ENCODE measurements at places on chromosomes 2 and 18.

GRCh38 chr2:129024796-129025195 is 706.1 kb upstream of the HS6ST1 start:
- no peak for DNase-seq

GRCh38 chr18:23568281-23569138 is 17.8 kb downstream of the NPC1 start:
- DNase-seq = no peak

GRCh38 chr2:46735108-46735691 is 180.4 kb downstream of the MCFD2 start:
- DNase-seq = no peak

DNA sequence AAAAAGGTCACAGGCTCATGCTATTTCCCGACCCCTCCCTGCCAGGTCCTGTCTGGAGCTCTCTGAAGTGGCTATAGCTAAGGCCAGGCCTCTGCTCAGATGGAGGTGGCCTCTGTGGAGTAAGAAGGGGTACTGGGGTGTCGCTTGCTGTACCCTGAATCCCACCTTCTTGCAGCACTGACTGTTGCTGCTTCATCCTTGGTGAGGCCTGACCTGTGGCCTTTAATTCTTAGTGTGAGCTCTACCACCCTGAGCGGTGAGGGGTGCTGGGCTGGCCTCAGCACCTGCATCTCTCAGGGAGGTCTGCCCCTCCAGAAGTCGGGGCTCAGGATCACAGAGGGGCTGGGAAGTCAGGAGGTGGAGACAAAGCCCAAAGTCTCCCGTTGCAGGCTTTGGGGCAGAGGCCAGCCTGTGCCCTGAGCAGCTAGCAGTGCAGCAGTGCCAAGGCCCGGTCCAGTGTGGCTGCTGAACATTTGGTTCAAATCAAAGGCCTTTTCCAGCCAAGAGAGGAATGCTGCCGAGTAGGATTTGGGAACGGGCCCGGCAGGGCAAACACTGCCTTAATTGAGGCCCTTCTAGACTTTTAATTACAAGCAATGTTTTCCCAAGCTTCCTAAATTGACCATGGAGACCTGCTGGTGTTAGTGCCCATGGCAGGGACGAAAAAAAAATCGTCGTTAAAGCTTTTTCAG is 133.5 kb upstream of the HAAO start:
- DNase-seq = no peak

DNA sequence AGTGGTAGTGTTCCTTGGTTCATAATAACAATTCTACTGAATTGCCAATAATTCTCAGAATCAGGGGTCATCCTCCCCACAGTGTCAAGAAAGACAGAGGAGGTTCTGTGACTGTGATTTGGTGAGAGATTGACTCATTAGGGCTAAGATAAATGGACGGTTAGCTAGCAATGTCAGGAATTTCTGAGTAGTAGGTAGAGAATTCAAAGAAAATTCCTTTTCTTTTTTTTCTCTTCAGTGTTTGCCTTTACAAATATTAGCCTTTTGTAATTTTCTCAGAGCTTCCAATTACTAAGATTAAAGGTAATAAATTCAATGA is 16.8 kb upstream of the CRIM1 start:
- no peak for DNase-seq

- DNase-seq = no peak
Observed at GRCh38 chr2:119474371-119475224, 42.9 kb downstream of the TMEM37 start.

- DNase-seq = no peak
Observed at GRCh38 chr18:14916181-14916580, 168.2 kb downstream of the ANKRD30B start.

DNA sequence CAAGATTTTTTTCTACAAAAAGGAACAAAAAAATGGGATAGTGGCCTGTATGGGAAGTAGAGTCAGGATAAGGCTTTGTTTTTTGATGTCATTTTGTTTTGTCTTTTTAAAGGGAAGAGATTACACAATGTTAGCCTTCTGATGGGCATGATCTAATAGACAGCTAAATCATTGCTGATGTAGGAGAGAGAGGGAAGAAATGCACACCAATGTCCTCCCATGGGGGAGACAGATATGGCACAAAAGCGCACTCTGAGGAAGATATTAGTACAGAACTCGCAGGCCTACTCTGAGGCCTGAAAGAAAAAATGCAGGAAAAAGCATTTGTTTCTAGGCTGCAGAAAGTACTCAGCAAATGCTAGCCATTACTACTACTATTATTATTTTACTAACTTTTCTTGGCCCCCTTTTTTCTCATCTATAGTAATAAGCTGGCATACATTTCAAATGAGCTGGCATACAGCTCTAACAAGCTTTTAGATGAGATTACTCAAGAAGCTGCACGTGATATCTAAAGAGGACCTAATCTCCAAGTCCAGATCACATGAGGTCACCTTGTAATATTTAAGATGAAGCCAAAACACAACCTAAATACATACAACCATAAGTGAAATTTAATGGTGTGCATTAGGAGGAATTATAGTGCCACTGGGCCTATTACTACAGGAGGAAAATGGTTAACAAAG is 269.4 kb upstream of the TANK start:
- DNase-seq = no peak

DNA sequence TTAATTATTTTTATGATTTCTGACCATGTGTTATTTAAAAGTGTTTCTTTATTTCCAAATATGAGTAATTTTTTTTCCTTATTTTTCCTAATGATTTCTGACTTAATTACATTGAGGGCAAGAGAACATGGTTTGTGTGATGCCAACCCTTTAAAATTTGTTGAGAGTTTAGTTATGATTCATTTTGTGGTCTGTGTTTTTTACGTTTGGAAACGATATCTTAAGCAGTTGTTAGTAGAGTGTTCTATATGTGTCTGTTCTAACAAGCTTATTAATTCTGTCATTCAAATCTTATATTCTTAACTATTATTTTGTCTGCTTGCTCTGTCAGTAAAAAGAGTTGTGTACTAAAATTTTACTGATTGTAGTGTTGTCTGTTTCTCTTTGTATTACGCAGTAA is 15.0 kb downstream of the NAB1 start:
- DNase-seq = no peak
